ENCODE measurements at places on chromosomes 11 and 22. TPM values are rescaled to one million over a fixed set of nuclear protein-coding genes. Genes with fewer than 3 reads are reported as not detected.

FDXACB1 gene
- total RNA-seq = 3.8 TPM

MAP6 gene
- not detected for total RNA-seq

VPREB1 gene
- not detected for total RNA-seq

FGF3 gene
- total RNA-seq = not detected

NFAM1 gene
- total RNA-seq = 0.10 TPM

TIMM10 gene
- 131 TPM for total RNA-seq

EXPH5 gene
- 3.3 TPM for total RNA-seq

KIF18A gene
- 34.7 TPM for total RNA-seq

DNA sequence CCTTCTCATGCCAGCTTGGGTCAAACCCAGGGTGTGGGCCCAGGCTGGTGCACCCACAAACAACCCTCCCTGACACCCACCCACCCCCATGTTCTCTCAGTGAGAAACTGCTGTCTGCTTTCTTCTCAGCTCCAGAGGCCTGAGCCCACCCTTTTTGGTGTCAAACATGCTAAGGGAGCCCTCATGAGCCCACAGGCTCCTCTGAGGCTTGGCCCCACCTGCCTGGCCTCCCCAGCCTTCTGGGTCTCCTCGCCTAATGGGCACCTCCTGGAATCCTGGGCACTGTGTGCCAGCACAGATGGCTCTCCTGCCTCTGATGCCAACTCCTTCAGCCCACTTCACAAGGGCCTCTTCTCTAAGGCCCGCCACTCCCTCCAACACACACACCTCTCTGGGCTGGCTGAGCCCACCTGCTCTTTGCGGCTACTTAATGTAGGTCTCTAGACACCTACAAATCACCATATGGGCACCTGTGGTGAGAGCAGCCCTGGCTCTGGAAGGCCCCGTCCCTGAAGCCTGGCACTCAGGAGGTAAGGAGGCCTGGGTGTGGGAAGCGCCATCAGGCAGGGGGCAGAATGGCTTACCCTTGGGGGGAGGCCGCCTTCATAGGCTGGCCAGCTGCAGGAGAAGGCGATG is 4.4 kb downstream of the NAGA start:
- no peak for DNase-seq

DNA sequence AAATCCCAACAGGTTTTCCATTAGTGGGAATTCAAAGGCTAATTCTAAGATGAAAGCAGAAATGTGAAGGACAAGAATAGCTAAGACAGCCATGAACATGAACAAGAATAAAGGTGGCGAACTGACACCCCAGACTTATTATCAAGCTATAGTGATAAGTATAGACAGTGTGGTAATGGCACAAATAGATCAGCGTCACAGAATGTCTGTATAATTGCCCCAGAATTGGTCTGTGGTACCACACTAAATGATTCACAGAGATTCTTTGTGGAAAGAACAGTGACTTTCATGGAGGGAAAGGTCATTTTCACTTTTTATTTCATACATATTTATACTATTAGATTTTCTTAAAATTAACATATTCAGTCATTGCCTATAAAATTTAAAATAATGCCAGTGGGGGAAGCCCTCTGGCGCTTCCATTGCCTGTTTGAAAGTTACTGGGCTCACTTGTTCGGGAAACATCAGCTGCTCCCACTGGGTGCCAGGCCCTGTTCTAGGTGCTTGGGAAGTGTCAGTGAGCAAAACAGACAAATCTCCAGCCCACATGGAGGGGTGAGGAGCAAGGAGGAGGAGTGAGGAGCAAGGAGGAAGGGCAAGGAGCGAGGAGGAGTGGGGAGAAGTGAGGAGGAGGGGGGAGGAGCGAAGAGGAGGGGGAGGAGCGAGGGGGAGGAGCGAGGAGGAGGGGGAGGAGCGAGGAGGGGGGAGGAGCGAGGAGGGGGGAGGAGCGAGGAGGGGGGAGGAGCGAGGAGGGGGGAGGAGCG is 11.3 kb upstream of the NLRP6 start:
- DNase-seq = no peak

GRCh38 chr22:25669253-25670069 is 72.5 kb upstream of the MYO18B start:
- DNase-seq = no peak

GRCh38 chr11:74466916-74467885 is at the start of gene KCNE3:
Gene KCNE3, minus strand, starts transcription at chr11:74467549. Its CDS starts 9,986 bp downstream, at chr11:74457563.
- no peak for DNase-seq

- DNase-seq = no peak
Observed at GRCh38 chr11:42249401-42249800, 789.9 kb upstream of the LRRC4C start.

- DNase-seq = no peak
Observed at GRCh38 chr11:75240311-75241035, at the start of gene TPBGL. Gene TPBGL, plus strand, starts transcription at chr11:75240774. Its CDS starts 276 bp downstream, at chr11:75241050.

- DNase-seq = no peak
Observed at GRCh38 chr11:134289789-134290188, 13.6 kb downstream of the GLB1L3 start.

DNA sequence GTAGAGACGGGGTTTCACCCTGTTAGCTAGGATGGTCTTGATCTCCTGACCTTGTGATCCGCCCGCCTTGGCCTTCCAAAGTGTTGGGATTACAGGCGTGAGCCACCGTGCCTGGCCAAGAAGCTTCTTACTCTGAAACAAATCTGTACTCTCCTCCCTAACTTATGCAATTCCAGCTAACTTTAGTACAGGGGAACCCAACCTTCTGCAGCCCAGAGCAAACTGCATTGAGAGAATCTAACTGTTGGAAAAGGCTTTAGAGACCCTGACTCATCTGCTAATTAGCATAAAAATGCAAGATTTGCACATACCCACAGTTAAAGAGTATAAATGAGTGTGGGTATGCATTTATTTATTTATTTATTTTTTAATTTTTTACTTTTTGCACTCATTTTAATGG is 64.8 kb downstream of the APOL5 start:
- DNase-seq = no peak

DNA sequence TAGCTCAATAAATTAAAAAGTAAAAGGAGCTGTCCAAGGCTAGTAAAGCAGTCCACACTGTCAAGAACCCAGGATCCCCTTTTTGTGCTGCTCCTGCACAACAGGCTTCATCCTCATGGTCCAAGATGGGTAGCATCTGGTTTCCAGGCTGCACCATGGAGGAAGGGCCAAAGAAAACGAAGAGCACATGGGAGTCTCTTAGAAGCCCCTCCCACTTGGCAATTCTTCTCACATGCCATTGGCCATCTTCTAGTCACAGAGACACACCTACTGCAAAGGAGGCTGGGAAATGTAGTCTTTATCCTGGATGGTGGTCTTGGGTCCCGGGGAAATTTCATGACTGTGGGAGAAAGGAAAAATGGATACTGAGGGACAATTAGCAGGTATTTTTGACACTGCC is 37.8 kb downstream of the PRR5L start:
- DNase-seq = no peak

GRCh38 chr22:35212009-35212408 is 45.3 kb upstream of the HMGXB4 start:
- DNase-seq = no peak

- DNase-seq = peak; percentile 68
Observed at GRCh38 chr22:21876486-21877176, 9.2 kb upstream of the MAPK1 start.

DNA sequence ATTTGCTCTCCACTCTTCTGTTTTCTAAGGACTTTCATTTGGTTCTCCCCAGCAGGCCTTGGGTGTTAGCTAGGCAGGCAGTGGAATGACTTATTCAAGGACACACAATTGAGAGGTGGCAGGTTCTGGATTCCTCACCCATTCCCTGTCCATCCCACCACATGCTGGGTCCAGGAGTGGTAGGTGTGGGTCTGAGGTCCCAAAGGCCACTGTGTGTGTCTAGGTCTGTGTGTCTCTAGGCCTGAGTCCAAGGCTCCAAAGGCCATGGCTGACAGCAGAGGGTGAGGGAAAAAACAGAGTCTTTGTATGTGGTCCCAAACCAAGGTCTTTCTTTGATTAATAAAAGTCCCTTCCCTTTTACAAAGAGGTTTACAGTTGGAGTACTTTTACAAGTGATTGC is 40.8 kb downstream of the SLC5A1 start:
- DNase-seq = no peak

DNA sequence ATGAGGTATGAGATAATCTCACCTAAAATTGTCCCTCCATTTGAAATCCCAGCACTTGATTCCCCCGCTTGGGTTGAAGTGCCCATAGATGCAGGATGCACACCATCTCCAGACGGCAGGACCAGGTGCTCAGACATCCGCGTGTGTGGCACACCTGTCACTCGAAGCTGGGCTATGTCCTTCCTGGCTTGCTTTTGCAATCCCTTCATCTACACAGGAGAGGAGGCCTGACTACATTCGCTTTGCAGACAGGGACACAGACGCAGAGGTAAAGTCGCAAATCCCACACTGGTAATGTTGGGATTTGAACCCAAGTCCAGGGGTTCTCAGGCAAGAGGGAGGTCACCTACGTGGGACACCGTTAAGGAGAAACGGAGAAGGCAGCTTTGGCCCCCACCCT is 7.2 kb upstream of the CYTH4 start:
- no peak for DNase-seq

GRCh38 chr11:113531575-113532451 is 56.6 kb upstream of the DRD2 start:
- DNase-seq = no peak

GRCh38 chr22:45527456-45527855 is 24.8 kb downstream of the FBLN1 start:
- no peak for DNase-seq

DNA sequence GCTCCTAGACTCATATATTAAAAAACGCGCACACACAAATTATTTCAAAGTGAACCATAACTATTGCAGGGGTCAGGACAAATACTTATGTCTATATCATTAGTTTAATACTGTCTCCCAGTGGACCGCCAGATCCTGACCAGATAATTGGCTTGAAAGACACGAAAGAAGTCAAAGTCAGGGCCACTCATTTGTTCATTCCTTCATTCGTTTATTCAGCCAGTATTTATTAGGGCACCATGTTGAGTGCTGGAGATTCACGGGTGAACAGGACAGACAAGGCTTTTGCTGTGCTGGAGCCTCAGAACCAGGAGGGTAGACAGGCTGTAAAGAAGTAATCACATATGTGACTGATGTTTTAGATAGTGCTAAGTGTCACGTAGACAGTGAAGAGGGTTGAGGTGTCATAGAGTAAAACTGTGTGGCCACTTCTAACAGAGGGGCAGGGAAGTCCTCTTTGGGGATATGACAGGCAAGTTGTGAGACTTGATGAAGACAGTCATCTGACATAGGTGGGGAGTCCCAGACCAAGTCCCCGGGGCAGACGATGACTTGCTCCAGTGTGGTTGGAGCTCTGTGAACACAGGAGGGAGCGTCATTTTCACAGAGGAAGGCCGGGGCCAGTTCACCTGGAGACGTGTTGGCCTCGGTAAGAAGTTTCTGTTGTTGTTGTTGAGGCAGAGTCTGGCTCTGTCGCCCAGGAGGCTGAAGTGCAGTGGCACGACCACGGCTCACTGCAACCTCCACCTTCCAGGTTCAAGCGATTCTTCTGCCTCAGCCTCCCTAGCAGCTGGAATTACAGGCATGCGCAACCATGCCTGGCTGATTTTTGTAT is 25.9 kb downstream of the RBX1 start:
- DNase-seq = no peak
